A549 treated with dexamethasone at 1 μM for 4 hours (cell line): ENCODE measurements at places on chromosomes 6 and 20. TPM values are rescaled to one million over a fixed set of nuclear protein-coding genes. Genes with fewer than 3 reads are reported as not detected.

Gene C6orf52
- total RNA-seq = 1.6 to 2.0 TPM (median 1.6 TPM) in 5 replicates

Gene MYLK2
- total RNA-seq = 0.27 to 0.78 TPM (median 0.46 TPM) in 5 replicates

Gene BMP5
- total RNA-seq = 0.01 to 0.04 TPM in 2 of 5 replicates, not detected in the others

Gene CNR1
- 1.2 to 2.0 TPM (median 1.7 TPM) in 5 replicates for total RNA-seq

Gene LSM2
- 47.5 to 56.4 TPM (median 52.4 TPM) in 5 replicates for total RNA-seq

Gene ENPP4
- 0.23 to 0.48 TPM (median 0.25 TPM) in 5 replicates for total RNA-seq

Gene SRSF6
- total RNA-seq = 106 to 114 TPM (median 112 TPM) in 5 replicates

Gene SPATA2
- total RNA-seq = 6.2 to 8.9 TPM (median 8.5 TPM) in 5 replicates

Gene SLC17A1
- 0.09 TPM in 1 of 5 replicates, not detected in the others for total RNA-seq

Gene SLC26A8
- 0.02 TPM in 1 of 5 replicates, not detected in the others for total RNA-seq

Gene IMPG1
- not detected in 5 replicates for total RNA-seq

Gene GATA5
- total RNA-seq = 0.45 to 0.86 TPM (median 0.75 TPM) in 5 replicates

Gene FHL5
- not detected in 5 replicates for total RNA-seq

Gene ZNF76
- total RNA-seq = 6.4 to 10.3 TPM (median 9.3 TPM) in 5 replicates

Gene FNDC1
- total RNA-seq = 0.08 to 0.14 TPM (median 0.11 TPM) in 5 replicates

Gene F13A1
- total RNA-seq = 0.12 TPM in 1 of 5 replicates, not detected in the others

Gene DUSP15
- total RNA-seq = 0.49 to 0.98 TPM (median 0.66 TPM) in 5 replicates

Gene HUS1B
- 0.12 to 0.39 TPM (median 0.29 TPM) in 5 replicates for total RNA-seq

Gene TREML1
- not detected in 5 replicates for total RNA-seq

Gene CST7
- 0.20 TPM in 1 of 5 replicates, not detected in the others for total RNA-seq

Gene GCNT2
- total RNA-seq = 5.1 to 5.4 TPM (median 5.3 TPM) in 5 replicates

Gene SAMD10
- total RNA-seq = not detected in 5 replicates

Gene BPIFB2
- not detected in 5 replicates for total RNA-seq

Gene ASF1A
- total RNA-seq = 7.5 to 9.9 TPM (median 7.7 TPM) in 5 replicates

Gene IFNGR1
- 46.2 to 47.8 TPM (median 46.6 TPM) in 5 replicates for total RNA-seq

Gene CEP57L1
- 6.3 to 9.0 TPM (median 8.3 TPM) in 5 replicates for total RNA-seq

Gene HDGFL1
- not detected in 5 replicates for total RNA-seq

Gene LRRC73
- total RNA-seq = 0.56 to 0.96 TPM (median 0.95 TPM) in 5 replicates

Gene MAS1
- not detected in 5 replicates for total RNA-seq

Gene LAMA2
- total RNA-seq = 0.22 to 0.82 TPM (median 0.65 TPM) in 5 replicates

Gene NHLRC1
- 1.2 to 1.9 TPM (median 1.6 TPM) in 5 replicates for total RNA-seq

Gene SLC35F1
- 0.02 TPM in 2 of 5 replicates, not detected in the others for total RNA-seq

Gene LTA
- 0.06 to 0.21 TPM (median 0.12 TPM) in 4 of 5 replicates, not detected in the other for total RNA-seq

Gene AHI1
- total RNA-seq = 5.9 to 9.9 TPM (median 8.2 TPM) in 5 replicates

Gene SLC13A3
- total RNA-seq = 0.03 to 0.17 TPM (median 0.07 TPM) in 3 of 5 replicates, not detected in the others

Gene PCK1
- total RNA-seq = 0.05 to 0.16 TPM (median 0.13 TPM) in 5 replicates

Gene SAPCD1
- total RNA-seq = 2.1 to 3.7 TPM (median 3.5 TPM) in 5 replicates

Gene SEL1L2
- total RNA-seq = not detected in 5 replicates

Gene LY6G6C
- total RNA-seq = 0.08 to 0.12 TPM in 2 of 5 replicates, not detected in the others

Gene USP49
- total RNA-seq = 0.61 to 1.2 TPM (median 1.2 TPM) in 5 replicates

Gene TMEM244
- total RNA-seq = not detected in 5 replicates

Gene MEP1A
- not detected in 5 replicates for total RNA-seq

Gene TBXT
- not detected in 5 replicates for total RNA-seq

Gene RAB32
- 33.0 to 36.8 TPM (median 34.6 TPM) in 5 replicates for total RNA-seq

Gene FLRT3
- 2.5 to 2.7 TPM (median 2.6 TPM) in 5 replicates for total RNA-seq

Gene NKX2-4
- 0.03 TPM in 1 of 5 replicates, not detected in the others for total RNA-seq

Gene HLA-DPB1
- not detected in 5 replicates for total RNA-seq

Gene ARFRP1
- total RNA-seq = 28.6 to 39.8 TPM (median 36.2 TPM) in 5 replicates

Gene CST2
- 0.76 to 1.8 TPM (median 1.4 TPM) in 5 replicates for total RNA-seq

Gene BFSP1
- total RNA-seq = 4.1 to 4.9 TPM (median 4.5 TPM) in 5 replicates

Gene BPIFB4
- not detected in 5 replicates for total RNA-seq

Gene LY6G6F
- total RNA-seq = not detected in 5 replicates

Gene TNXB
- total RNA-seq = 0.33 to 0.85 TPM (median 0.53 TPM) in 5 replicates

Gene ZNF334
- not detected in 5 replicates for total RNA-seq

Gene HLA-DQB2
- total RNA-seq = not detected in 5 replicates
